ENCODE measurements at places on chromosomes 3 and 15.

GRCh38 chr15:66477011-66477410 lies 20.6 kb downstream of the SNAPC5 start:
- no peak for DNase-seq

- DNase-seq = no peak
Observed at GRCh38 chr3:102593812-102594602, 159.2 kb downstream of the ZPLD1 start.

DNA sequence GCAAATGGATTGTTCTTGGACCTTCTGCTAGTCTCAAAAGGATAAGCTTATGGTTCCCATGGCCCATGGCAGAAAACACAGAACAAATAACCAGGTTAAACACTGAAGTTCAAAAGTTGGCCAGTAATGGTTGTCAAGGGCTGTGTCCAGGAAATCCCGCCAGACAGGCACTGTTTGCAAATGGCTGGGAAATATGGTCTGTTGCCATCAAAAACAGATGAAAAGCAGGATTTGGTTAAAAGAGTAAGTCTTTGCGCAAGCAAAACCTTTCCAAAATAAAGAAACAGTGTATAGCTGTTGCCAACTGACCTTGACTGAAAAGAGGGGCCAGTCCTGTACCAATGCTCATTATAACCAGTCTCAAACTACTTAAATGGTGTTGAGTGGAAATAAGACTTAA lies 58.6 kb downstream of the WWTR1 start:
- DNase-seq = no peak

- DNase-seq = no peak
Observed at GRCh38 chr3:184230603-184231528, 1.5 kb downstream of the VWA5B2 start.

GRCh38 chr3:33634262-33634661 lies 83.8 kb downstream of the CLASP2 start:
- DNase-seq = no peak

DNA sequence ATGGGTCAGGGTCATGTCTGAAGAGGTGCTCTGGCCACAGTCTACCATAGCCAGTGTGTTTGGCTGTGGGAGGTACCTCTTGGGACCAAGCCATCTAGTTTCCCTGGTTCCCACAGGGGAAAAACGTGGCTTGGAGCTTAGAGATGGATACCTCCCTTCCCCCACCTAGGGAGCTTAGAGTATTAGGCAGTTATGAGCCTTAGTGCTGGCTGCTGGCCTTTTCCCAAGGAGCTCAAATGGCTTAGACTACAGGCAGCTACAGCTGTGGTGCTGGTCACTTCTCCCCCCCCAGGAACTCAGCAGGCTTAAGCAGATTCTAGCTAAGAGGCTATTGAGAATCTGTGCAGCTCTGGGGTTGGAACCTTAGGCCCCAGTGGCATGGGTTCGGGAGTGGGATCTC lies 591.2 kb downstream of the NSUN3 start:
- DNase-seq = no peak

All from RPMI7951 (cell line).